ENCODE measurements at places on chromosomes 4 and X. TPM values are rescaled to one million over a fixed set of nuclear protein-coding genes. Genes with fewer than 3 reads are reported as not detected.

GRCh38 chrX:45240301-45240700, 39.6 kb upstream of the DIPK2B start:
- no peak overlapping the region for H3K27ac ChIP-seq
- no peak for DNase-seq
- H3K4me3 ChIP-seq: no peak overlapping the region
- no peaks in the 10 kb centered on the region for H3K4me1 ChIP-seq
- no peaks in the 10 kb centered on the region for H3K27me3 ChIP-seq

- no peak overlapping the region for H3K4me3 ChIP-seq
- H3K27me3 ChIP-seq: no peaks in the 10 kb centered on the region
- H3K4me1 ChIP-seq: no peaks in the 10 kb centered on the region
Observed at GRCh38 chrX:1306909-1307625, 29.5 kb upstream of the IL3RA start.

- no peak overlapping the region for H3K27ac ChIP-seq
- no peaks in the 10 kb centered on the region for H3K36me3 ChIP-seq
- no peaks in the 10 kb centered on the region for H3K27me3 ChIP-seq
- no peaks in the 10 kb centered on the region for H3K4me1 ChIP-seq
Observed at GRCh38 chr4:156547891-156548290, 423.7 kb downstream of the PDGFC start.

DNA sequence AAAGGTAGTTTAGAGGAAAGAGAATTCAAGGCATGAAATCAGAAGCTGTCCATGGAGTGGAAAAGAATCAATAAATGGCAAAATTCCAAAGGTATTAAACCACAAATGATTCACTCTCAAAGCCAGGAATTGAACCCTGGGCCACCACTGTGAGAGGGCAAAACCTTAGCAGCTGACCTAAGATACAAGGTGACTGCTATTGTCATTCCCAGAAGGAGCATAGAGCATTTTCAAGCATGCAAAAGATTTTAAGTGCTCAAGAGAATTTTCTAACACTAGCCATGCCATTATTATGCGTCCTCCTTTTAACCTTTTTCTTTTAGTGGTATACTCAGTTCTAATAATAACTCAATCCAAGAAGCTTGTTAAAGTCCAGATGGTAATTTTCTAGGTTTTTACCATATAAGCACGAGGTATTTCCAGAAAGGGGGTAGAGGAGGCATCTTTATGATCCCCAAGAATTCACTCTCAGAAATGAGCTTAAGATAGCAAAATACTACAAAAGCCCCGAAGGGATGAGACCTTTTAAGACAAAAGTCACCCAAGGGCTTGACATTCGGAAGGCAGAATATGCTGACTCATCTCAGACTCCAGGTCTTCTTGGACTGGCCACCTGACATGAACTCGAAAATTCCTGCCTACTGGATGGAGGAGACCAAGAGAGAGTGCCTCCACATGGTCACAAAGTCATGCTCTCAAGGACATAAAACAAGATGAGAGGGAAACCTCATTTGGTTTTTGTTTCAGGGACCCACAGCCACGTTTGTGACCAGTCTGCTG, 13.8 kb upstream of the PAGE5 start:
- no peaks in the 10 kb centered on the region for H3K4me1 ChIP-seq
- no peak overlapping the region for H3K4me3 ChIP-seq
- no peaks in the 10 kb centered on the region for H3K36me3 ChIP-seq
- H3K27ac ChIP-seq: no peak overlapping the region
- no peak for DNase-seq

DNA sequence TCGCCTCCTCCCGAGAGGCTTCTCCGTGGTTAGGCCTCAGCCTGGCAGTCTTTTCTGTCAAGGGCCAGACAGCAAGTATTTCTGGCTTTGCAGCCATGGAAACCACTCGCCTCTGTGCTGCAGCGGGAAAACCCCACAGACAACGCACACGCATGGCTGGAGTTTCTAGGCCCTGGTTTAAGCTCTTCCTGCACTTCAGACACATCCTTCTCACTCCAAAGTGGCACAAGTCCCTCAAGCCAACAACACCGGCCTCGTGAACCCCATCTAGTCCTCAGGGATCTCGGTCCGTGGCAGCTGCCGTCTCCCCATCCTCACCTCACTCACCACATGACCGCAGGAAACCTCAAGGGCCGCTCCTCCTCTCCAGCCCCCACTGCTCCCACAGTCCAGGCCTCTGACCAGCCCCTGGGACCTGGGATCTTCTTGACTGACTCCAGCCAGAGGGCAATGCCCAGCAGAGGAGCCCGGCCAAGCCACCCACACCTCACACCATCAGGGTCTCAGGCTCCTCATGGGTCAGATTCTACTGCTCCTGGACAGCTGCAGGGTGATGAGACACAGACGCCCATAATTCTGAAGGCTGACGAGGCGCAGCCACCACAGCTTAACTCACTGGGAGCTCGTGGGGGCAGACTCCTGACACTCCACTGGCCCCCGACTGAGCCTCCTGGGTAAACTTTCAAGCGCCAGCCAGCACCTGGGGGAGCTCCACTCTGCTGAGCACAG, 21.7 kb downstream of the LETM1 start:
- peaks cover 56% of the 10 kb centered on the region for H3K36me3 ChIP-seq
- H3K4me3 ChIP-seq: no peak overlapping the region
- no peak for DNase-seq

DNA sequence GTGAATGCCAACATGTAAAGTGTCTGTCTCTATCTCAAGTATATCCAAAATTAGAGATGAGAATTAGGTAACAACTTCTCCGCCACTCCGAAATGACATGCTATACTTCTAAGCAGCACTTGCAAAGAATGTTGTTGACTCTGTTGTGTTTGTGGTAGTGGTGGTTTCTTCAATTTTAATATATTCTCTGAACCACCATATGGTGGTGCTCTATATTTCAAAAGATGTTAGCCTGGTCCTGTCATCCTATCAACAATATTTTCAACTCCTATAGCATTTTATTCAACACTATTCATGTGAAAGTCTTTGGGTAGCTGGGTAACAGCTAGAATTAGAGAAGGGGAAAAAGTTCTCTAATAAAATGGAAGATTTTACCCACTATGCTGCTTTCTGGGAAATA, 1622.8 kb upstream of the IGFBP7 start:
- no peaks in the 10 kb centered on the region for H3K36me3 ChIP-seq
- no peak overlapping the region for H3K4me3 ChIP-seq
- no peaks in the 10 kb centered on the region for H3K27me3 ChIP-seq
- no peak for DNase-seq
- no peak overlapping the region for H3K27ac ChIP-seq

DNA sequence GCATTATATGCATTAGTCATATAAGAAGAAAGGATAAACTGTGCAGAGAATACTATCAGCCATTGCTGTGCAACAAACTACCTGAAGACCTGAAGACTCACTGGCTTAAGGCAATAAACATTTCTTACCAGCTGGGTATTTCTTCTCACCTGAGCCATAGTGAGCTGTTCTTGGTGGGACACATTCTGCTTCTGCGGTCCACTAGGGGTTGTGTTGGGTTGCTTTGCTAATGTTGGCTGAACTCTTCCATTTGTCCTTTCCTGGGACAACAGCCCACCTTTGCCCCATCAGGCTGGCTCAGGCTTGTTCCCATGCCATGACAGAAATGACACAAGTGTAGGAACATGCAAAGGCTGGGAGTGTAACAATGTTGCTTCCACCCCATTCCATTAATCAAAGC, 388.6 kb downstream of the PCDH7 start:
- H3K27me3 ChIP-seq: no peaks in the 10 kb centered on the region
- H3K36me3 ChIP-seq: no peaks in the 10 kb centered on the region
- no peak for DNase-seq
- H3K4me3 ChIP-seq: no peak overlapping the region
- H3K4me1 ChIP-seq: no peaks in the 10 kb centered on the region

DNA sequence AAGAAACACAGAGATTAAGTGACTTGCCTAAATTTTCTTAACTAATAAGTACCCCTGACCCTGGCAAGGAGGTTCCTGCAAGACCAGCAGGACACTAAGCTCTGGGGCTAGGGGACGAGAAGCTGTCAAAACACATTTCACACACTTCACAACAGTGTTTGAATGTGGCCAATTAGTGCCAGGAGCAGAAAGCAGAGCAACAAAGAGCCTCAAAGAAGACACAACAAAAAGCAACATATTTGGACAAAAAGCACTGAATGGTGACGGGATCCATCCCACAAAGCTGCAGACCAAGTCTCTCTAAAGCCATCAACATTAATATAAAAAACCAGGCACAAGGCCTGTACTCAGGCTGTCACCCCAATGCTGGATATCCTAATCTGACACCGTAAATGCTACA, 361.9 kb upstream of the RASGEF1B start:
- no peak overlapping the region for H3K27ac ChIP-seq
- H3K36me3 ChIP-seq: no peaks in the 10 kb centered on the region
- no peak for DNase-seq

DNA sequence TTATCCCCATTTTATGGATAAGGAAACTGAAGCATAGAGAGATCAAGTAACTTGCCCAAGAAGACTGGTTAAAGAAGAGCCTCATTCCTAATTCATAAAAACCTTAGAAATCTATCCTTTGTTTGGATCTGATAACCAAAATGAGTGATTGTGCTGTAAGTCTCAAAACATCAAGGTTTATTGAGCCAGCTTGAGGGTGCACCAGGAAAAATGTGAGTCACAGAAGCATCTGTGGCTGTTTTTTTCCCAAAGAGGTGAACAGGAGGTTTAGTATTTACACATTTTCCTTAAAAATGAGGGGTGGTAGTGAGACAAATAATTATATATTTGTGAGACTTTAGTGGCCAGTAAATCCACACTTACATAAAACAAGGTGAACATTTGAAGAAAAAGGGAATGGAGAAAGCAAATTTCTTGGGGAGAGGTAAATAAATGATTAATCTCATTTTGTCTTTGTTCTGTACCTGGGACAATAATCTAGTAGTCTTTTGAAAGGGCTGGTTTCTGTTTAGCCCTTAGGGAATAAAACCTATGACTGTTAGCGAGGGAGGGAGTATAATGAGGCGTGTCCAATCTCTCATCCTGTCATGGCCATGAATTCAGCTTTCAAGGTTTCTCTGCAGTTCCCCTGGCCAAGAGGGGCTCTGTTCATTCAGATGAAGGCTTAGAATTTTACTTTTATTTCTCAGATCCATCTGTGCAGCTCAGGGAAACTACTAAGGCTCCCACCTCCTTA, 12.2 kb upstream of the FMR1 start:
- H3K27ac ChIP-seq: no peak overlapping the region
- no peak overlapping the region for H3K4me3 ChIP-seq
- peaks cover 3% of the 10 kb centered on the region for H3K4me1 ChIP-seq
- H3K27me3 ChIP-seq: no peaks in the 10 kb centered on the region
- no peak for DNase-seq

DNA sequence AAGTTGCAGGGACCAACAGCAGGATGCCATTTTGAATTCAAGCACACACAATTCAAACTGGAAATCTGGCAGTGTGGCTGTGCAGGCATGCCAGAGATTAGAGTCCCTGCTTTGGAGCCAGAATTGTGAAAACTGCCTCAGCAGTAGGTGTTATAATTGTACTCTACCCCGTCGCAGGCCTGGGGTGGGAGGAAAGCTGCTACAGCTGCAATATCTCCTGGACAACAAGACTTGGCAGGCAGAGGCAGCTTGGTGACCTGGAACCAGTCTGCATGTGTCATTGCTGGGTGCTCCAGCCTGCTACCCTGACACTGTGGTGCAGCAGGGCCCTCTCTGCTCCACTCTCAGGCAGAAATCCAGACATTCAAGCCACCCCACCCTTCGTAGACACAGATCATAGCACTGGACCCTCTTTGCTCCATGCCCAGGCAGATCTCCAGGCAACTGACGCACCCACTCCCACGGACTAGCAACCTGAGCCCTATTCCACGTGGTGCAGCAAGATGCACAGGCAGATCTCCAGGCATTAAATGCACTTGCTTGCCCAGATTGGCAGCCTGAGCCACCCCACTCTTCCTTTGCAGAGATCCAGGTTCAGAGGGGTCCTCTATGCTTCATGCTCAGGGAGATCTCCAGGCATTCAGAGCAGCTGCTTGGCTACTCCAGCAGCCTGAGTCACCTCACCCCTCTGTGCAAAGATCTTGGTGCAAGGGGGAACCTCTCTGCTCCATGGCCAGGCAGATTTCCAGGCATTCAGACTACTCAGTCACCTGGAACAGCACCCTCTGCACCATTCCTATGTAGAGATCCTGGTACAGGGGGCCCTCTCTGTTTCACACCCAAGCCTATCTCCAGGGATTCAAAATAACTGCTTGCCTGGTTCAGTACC, 140.5 kb downstream of the LRBA start:
- no peaks in the 10 kb centered on the region for H3K27me3 ChIP-seq
- no peak for DNase-seq

GRCh38 chr4:1488357-1488756, 82.1 kb upstream of the NKX1-1 start:
- no peak for DNase-seq
- H3K27me3 ChIP-seq: no peaks in the 10 kb centered on the region
- no peak overlapping the region for H3K4me3 ChIP-seq
- no peaks in the 10 kb centered on the region for H3K4me1 ChIP-seq
- no peaks in the 10 kb centered on the region for H3K36me3 ChIP-seq
- no peak overlapping the region for H3K27ac ChIP-seq

GRCh38 chr4:105483840-105484239, 10.0 kb upstream of the PPA2 start:
- DNase-seq: no peak
- no peaks in the 10 kb centered on the region for H3K4me1 ChIP-seq
- H3K4me3 ChIP-seq: no peak overlapping the region
- H3K27me3 ChIP-seq: no peaks in the 10 kb centered on the region
- H3K36me3 ChIP-seq: no peaks in the 10 kb centered on the region
- H3K27ac ChIP-seq: no peak overlapping the region

DNA sequence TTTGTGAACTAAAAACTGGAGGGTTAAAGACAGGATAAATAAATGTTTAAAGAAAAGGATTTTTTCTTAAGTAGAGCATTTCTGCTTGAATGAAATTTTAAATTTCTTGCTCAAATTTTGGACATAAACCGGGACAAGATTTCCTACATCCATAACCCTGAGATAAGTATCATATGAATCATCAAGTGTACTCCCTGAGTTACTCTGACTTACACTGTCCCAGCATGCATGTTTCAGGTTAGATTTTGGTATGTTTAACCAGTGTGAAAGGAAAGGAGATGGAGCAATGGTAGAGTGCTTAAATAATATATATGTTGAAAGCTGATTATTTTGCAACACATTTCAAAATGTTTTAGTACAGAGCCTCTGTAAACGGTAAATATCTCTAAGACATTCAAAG, 175.2 kb downstream of the ADGRL3 start:
- H3K4me1 ChIP-seq: no peaks in the 10 kb centered on the region
- no peak overlapping the region for H3K4me3 ChIP-seq
- no peaks in the 10 kb centered on the region for H3K27me3 ChIP-seq
- H3K36me3 ChIP-seq: no peaks in the 10 kb centered on the region

Gene F9
- total RNA-seq: not detected

Gene FGF5
- 0.06 TPM for total RNA-seq

Gene CT45A7
- total RNA-seq: not detected

Gene SMIM9
- not detected for total RNA-seq

Gene DMRTC1
- total RNA-seq: 0.36 TPM

Gene ZBTB49
- 18.5 TPM for total RNA-seq

Gene PGM2
- total RNA-seq: 18.4 TPM

Gene SSX4
- not detected for total RNA-seq

Gene FGFBP1
- total RNA-seq: not detected
